ENCODE measurements at places on chromosomes 3 and 15.
A peak's percentile ranks its signal among the peaks of the same experiment; 100 is the strongest.

- DNase-seq: peak; percentile 10
Measured at GRCh38 chr3:175258763-175259162, 399.6 kb downstream of the NAALADL2 start.

DNA sequence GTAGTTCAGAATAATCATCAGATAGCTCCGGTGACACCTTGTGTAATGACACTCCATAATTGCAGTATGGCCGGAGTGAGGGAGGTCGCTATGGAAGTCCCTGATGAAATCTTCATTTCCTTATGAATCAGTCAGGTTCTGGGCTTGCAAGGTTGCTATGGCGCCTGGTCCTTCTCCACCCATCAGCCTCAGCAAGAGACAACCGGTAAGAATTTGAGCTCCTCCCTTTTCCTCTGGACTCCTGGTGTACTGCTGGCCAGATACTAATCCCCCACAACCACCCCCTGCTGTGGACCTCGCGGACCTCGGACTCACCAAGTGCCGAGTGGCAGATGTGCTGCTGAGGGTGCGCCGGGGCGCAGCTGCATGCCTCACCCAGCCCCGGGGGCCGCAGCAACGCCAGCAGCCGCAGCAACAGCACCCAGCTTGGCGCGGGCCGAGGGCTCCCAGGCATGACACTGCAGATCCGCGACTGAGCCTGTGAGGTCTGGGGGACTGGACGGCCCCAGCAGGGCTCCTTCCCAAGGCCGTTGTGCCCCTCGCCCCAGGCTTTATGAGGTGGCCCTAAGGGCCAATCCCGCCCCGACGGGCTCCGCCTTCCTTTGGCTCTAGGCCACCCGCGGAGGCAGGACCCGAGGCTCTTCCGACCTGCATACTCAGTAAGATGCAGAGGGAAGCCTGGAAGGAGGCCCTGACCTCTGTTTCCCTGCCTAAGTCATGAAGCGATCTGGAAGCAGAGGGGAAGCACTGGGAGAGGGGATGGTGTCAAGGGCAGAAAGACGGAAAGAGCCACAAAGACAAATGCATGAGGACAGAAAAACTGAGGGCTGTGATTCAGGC lies at the start of gene TIMP4:
Gene TIMP4, minus strand, starts transcription at position 526 of the 840 bp plus-strand sequence. Its CDS starts 72 bp downstream, at position 454.
- no peak for DNase-seq

GRCh38 chr15:53116169-53116568 lies 326.0 kb upstream of the ONECUT1 start:
- no peak for DNase-seq

- no peak for DNase-seq
Measured at GRCh38 chr3:116734243-116734642, 24.7 kb downstream of the TUSC7 start.

- no peak for DNase-seq
Measured at GRCh38 chr3:9876991-9877390, 3.1 kb downstream of the CIDEC start.

GRCh38 chr15:67762610-67763368 lies 62.5 kb upstream of the SKOR1 start:
- no peak for DNase-seq

- no peak for DNase-seq
Measured at GRCh38 chr3:33392703-33393125, 47.5 kb downstream of the UBP1 start.

GRCh38 chr3:5195605-5196004 lies 8.1 kb downstream of the EDEM1 start:
- DNase-seq: peak; percentile 53

GRCh38 chr3:89165636-89166263 lies 58.3 kb downstream of the EPHA3 start:
- no peak for DNase-seq

- DNase-seq: no peak
Measured at GRCh38 chr15:73756947-73757513, 3.9 kb upstream of the INSYN1 start.

- DNase-seq: no peak
Measured at GRCh38 chr15:60691508-60692047, 212.6 kb upstream of the ICE2 start.

DNA sequence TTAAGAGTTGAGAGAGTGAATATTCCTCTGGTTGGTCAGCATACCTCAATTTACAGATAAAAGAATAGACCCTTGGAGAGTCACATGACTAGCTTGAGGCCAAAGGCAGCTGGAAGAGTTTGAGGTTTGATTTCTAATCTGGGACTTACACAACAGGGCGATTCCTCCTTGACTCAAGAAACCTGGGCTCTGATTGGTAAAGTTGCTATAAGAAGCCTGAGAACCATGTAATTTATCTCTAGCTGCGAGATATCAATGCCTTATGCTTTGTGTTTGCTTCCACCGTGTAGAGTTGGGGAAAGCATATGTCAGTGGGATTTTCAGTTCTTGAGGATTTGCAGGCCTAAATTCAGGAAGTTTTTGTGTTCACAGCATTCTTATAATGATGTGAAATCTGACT lies 206.0 kb downstream of the KLHL25 start:
- DNase-seq: no peak

DNA sequence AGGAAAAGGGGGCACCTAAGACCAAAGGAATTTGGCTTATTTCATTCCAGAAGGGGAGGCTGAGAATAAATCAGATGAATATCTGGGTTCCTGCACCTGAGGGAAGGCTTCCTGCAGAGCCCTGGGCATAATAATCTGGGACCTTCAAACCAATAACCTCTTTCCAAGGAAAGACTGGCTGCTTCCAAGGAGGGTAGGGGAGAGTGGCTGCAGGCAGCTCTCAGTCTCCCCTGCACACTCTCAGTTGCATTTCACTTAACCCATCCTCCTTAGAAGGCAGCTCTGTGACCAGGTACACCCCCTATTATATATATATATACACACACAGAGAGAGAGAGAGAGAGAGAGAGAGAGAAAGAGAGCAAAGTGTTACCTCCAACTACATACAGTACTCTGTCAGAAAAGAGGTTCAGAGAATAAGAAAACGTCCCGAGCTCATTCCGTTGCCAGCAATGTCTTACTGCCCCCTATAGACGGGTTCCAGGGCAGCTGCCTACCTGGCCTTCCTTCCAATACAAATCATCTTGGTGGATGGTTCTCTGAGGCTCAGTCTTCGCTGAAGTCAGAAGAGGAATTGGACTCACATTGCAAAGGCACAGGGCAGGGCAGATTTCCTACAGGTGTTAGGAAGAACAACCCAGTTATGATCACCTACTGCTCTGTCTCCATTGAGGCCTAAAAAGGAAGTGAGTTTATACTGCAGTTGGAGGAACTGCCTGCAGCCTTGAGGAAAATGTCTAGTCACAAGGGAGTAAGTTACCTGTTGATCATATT lies 26.1 kb downstream of the CAPN3 start:
- peak; percentile 9 for DNase-seq

- no peak for DNase-seq
Measured at GRCh38 chr3:11717768-11718636, 74.3 kb upstream of the VGLL4 start.

DNA sequence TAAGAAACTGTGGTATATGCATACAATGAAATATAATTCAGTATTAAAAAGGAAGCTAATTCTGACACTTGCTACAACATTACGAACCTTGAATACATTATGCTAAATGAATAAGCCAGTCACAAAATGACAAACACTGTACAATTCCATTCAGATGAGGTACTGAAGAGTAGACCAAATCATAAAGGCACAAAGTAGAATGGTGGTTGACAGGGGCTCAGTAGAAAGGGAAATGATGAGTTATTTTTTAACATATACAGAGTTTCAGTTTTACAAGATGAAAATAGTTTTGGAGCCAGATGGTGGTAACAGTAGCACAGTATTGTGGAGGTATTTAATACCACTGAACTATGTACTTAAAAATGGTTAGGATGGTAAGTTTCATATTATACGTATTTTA lies 254.6 kb upstream of the RBMS3 start:
- no peak for DNase-seq

GRCh38 chr3:86708893-86709292 lies 282.1 kb downstream of the VGLL3 start:
- DNase-seq: no peak

GRCh38 chr3:196207833-196208607 lies 3.2 kb downstream of the ZDHHC19 start:
- peak; percentile 58 for DNase-seq

DNA sequence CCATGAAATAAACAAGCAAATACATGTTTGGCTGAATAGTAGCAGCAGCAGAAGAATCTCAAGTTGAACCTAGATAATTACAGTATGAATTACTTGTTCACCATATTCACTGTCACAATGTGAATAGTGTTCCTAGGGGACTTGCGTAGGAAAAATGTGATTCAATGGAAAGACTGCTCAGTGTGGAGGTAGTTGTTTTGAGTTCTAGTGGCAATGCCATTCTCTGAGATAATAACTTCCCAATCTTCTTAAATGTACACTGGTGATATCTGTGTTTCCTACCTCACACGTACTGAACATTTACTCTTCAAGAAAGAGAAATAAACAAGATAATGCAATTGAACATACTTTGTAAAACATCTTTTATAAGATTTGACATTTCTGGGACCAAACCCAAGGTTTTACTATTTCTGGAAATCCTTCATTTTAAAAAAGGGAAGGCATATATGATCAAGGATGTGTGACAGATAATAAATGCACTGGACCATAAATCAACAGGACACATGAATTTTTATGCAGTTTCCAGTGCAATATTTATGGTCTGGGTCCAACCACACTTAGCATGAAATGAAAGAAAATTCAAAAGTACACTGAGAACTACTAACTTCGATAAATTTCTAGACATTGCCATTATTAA lies 598.3 kb upstream of the ZNF385D start:
- no peak for DNase-seq

- no peak for DNase-seq
Measured at GRCh38 chr15:96294766-96295165, 35.7 kb upstream of the NR2F2 start.

DNA sequence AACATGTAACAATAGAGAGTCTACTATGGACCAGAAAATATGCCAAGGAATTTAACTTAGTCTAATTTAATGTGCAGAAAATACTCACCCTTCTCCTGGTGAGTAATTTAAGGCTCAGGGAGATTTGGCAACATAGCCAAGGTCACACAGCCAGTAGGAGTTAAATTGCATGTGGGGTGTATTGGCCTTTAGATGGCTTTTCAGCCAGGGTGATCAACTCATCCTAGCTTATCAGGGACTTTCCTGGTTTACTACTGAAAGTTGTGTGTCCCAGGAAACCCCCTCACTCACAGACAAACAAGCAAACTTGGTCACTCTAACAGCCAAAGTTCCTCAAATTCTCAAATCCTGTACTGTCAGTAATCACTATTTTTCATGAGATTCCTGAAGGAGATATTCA lies 2.6 kb upstream of the SLC9A9 start:
- no peak for DNase-seq

GRCh38 chr3:69014022-69014580 lies 617 bp upstream of the EOGT start:
- DNase-seq: no peak

GRCh38 chr15:75171408-75171807 lies 30.3 kb upstream of the C15orf39 start:
- no peak for DNase-seq

DNA sequence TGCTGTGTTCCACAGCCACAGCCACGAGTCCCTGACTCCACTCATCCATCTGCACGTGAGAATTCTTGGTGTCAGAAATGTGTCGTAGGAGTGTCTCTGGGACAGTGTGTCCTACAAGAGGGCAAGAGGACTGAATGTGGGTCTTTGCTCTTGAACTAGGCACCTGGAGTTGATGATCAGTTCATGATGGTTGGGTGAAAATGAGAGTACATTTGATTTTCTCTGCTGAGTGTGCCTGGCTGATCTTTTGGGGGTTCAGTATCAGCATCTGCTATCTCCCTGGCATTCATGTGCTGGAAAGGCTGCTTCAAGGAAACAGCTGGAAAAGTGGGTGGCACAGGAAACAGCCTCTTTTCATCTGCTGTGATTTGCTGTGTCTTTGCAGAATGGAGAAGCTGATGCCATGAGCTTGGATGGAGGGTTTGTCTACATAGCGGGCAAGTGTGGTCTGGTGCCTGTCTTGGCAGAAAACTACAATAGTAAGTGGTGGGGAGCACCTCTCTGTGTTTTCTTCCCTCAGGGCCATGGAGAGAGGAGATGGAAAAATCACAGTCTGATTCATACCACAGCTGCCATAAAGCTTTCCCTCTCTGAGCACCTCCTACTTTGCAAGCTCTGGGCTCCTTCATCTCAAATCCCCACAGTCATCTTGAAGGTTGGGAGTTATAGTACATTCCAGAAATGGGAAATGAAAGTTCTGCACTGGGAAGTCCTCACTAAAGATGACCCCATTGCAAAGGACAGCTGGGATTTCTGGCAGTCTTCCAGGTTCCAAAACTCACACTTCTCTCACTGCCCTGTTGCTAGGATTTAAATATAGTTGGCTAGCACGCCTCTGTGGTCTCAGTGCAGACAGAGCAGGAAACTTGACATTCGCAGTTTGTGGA lies 17.8 kb downstream of the TF start:
- DNase-seq: no peak

DNA sequence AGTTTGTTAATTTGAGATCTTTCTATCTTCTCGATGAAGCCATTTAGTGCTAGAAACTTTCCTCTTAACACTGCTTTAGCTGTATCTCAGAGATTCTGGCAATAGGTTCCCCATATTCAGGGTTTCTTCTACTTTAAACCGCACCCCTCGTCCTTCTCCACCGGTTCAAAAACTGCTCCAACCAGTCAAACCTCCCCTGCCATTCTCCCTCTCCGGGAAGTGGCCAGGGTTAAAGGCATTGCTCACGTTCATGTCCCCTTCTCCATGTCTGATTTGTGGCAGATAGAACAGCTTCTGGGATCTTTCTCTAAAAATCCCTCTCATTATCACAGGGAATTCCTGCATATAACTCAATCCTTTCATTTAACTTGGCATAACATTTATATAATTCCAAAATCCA lies 14.4 kb downstream of the ALDH1L1 start:
- DNase-seq: no peak

GRCh38 chr3:126661532-126662364 lies 6.8 kb upstream of the TXNRD3 start:
- DNase-seq: no peak

DNA sequence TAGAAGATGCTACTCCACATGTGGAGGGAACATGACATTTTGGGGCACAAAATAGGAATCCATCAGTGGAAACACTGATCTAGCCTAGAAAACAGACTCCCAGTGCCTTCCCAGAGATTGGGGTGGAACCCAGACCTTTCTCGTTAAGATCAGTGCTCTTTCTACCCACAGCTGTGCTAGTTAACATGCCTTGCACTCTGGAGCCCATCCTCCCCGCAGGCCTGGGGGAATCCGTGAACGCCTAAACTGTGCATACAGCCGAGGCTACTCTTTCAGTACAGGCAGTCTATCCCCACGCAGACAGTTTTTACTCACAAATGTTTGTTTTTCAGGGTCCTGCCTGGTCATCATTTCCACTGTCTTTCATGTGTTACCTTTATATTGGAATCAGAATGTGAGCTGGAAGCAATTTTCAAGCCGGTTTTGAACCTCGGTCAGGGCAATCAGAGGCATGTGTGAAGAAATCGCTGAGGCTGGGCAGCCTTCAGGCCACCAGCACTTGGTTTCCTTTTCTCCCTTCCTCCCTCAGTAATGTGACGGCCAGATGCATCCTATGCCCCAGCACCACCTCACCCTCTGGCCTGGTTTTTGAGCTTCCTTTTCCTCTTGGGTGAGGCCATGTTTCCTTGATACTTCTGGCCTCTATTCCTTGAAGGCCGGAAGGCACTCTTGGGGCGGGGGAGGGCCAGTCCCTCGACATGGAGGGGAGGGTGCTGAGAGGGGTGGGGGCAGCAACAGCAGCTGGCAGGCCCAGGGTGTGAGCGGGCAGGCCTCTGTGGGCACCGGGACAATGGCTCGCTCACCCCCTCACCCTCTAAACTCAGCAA lies 123.6 kb upstream of the GALNT15 start:
- DNase-seq: no peak

GRCh38 chr15:96330064-96330449 lies 443 bp upstream of the NR2F2 start:
- DNase-seq: no peak

- DNase-seq: no peak
Measured at GRCh38 chr3:30608598-30608947, 2.2 kb downstream of the TGFBR2 start.
